Urinary bladder (tissue), 4 donors: ENCODE measurements at places on chromosomes 16 and 17. TPM values are rescaled to one million over a fixed set of nuclear protein-coding genes. Genes with fewer than 3 reads are reported as not detected.

- no peak for DNase-seq
Observed at GRCh38 chr17:49521471-49522356, 26.6 kb downstream of the NGFR start.

DNA sequence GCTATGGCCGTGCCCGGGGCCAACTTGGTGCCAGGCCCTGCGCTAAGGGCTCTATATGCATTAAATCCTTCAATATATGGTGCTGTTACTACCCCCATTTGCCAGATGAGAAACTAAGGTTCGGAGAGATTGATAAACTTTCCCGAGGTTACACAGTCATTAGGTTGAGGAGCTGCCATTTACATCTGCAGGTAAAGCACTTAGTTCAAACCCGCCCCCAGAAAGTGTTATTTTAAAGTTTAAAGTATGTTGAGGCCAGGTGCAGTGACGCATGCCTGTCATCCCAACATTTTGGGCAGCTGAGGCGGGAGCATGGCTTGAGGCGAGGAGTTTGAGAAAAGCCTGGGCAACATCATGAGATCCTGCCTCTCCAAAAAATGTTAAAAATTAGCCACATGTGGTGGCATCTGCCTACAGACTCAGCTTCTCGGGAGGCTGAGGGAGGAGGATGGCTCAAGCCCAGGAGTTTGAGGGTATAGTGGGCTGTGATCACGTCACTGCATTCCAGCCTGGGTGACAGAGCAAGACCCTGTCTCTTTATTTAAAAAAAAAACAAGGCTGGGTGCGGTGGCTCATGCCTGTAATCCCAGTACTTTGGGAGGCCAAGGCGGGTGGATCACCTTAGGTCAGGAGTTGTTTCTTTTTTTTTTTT is 264.7 kb downstream of the PARN start:
- DNase-seq = no peak

GRCh38 chr16:442976-443375 is 17.5 kb downstream of the RAB11FIP3 start:
- no peak for DNase-seq

The ZFP3 gene
- 9.2 TPM for total RNA-seq

The SERPINF2 gene
- total RNA-seq = 0.37 TPM
